Mesothelial cell of epicardium (in vitro differentiated cells): ENCODE measurements at places on chromosomes 5 and 9.

DNA sequence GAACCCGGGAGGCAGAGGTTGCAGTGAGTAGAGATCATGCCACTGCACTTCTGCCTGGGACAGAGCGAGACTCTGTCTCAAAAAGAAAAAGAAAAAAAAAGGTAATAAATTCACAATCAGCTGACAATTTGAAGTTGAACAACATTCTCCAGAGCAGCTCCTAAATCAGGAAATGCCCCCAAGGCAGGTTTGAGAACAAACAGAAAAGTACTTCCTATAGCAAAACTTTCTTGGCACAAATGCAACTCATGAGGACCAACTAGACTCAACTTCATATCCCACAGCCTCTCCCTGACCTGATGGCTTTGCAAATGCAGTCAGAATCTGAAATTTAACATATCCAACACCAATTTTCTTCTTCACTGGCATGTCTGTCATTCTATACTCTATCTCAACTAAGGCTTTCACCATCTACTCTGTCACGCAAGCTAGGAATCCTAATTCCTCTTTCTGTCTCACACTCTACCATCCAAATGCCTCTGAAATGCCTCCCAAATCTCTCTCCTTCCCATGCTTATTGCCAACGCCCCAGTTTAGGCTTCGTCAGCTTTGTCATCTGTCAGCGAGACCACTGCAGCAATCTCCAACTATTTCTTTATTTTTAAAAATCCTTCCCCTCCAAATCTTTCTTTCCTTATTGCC, 113.3 kb downstream of the MAPKAP1 start:
- no peak for DNase-seq

DNA sequence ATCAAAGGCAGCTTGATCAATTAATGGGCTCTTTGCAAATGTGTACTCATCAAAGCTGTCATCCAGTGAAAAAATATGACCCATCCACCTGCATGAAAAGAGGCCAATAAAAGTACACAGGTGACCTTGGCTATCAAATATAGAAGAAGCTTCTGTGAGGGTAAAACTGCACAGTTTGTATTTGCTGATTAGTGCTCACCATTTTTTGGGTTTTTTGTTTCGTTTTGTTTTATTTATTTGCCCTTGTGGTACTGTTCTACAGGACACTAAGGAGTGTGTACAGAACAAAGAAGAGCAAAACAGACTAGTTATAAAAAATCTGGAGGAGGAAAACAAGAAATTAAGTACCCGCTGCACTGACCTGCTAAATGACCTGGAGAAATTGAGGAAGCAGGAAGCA, 101.3 kb downstream of the CNTLN start:
- no peak for DNase-seq

- DNase-seq = no peak
Observed at GRCh38 chr9:20506099-20506900, 116.0 kb downstream of the MLLT3 start.

GRCh38 chr9:74663439-74663838, 166.3 kb downstream of the RORB start:
- DNase-seq = no peak

DNA sequence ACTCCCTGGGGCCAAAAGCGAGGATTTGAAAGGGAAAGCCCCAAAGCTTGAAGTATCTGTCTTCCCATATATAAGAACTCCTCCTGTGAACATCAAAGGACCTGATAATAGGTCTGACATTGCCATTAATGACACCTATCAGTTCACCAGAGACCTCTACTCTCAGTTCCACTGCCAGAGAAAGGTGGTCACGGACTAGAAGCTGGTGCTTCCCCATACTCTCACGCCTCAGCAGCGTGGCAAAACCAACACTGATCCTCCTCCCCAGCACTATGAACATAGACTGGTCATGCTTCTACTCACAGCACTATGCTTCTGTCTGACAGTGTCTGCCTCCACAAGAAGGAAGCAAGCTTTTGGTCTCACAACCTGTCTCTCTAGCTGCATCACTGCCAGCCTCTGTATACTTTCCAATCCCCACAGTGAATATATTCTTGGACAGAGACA, 37.9 kb downstream of the NRG2 start:
- DNase-seq = no peak

DNA sequence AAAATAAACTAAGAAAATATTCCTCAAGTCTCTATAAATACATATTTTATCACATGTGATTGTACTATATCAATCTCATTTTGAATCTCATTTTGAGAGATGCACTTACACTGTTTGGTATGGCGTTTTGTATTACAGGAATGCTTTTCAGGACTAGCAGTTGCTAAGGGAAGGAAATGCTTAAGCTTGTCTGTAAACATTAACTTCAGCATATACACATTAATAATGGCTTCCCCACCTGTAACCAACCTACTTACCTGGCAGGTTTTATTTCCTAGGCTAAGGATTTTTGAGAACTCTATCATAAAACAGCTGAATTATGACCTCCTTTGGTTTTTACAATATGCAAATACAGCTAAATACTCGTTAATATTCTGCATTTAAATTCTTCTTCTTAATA, 141.0 kb upstream of the GRHPR start:
- no peak for DNase-seq

DNA sequence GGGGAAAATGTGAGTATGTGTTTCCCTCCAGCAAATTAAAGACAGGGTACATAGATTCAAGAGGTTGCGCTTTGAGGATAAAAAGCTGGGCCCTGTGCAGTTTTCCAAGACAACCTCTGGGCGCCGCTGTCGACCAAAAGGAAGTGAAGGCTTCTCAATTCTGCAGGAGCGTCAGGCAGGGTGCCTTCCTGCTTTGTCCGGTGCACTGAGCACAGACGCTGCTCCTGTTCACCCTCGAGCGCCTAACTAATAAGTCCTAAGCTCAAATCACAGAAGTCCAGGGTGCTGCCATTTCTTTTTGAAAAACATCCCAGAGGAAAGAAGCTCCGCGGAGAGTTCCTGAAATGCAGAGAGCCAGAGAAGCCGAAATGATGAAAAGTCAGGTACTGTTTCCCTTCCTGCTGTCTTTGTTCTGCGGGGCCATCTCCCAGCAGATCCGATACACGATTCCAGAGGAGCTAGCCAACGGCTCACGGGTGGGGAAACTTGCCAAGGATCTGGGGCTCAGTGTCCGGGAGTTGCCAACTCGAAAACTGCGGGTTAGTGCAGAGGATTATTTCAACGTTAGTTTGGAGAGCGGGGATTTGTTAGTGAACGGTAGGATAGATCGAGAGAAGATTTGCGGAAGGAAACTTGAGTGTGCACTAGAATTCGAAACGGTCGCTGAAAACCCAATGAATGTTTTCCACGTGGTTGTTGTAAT, at the start of gene PCDHGB1:
Gene PCDHGB1, plus strand, starts transcription at position 183 of the 703 bp plus-strand sequence. Its CDS starts 162 bp downstream, at position 345.
- DNase-seq = no peak

DNA sequence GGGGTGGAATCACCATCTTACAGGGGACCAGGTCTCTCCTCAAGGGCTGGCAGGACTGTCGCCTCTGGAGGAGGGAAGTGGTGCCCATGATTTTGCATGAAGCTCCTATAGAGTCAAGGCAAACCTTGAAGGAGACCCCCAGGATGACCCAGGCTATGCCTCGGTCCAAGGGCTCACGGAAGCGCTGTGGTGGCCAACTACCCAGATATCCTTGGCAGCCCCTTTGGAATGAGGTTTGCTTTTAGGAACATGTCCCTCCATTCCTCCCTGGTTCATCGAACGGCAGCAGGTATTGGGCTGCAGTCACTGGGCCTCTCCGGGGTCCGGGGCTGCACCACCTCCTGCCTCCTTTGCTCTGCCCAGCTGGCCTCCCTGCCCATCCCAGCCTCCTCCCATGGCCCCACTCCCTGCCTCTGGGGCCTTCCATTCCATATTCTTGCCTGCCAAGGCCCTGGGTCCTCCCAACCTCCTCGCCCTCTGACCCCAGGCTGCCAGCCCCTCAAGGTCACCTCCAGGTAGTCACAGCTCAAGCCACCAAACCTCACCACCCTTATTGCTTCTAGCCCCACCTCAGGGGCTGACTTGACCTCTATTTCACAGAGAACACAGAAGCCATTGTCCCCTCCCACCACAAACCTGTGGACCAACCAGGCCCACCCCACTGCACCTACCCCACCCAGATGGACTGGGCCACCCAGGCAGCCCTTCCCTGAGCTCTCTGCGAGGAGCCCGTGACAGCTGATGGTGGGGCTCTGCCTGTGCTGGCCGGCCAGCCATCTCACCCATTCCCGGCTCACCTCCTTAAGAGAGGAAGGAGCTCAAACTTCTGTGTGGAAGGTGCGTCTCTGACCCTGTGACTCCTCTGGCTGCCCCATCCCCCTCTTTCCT, 3.6 kb upstream of the IL3 start:
- peak; percentile 31 for DNase-seq

GRCh38 chr5:172450861-172451695, 3.2 kb downstream of the SH3PXD2B start:
- DNase-seq = no peak

GRCh38 chr5:151570058-151570457, 21.1 kb downstream of the FAT2 start:
- no peak for DNase-seq
